Right cardiac atrium (tissue), 5 donors: ENCODE measurements at places on chromosomes 3 and 15. TPM values are rescaled to one million over a fixed set of nuclear protein-coding genes. Genes with fewer than 3 reads are reported as not detected.

DNA sequence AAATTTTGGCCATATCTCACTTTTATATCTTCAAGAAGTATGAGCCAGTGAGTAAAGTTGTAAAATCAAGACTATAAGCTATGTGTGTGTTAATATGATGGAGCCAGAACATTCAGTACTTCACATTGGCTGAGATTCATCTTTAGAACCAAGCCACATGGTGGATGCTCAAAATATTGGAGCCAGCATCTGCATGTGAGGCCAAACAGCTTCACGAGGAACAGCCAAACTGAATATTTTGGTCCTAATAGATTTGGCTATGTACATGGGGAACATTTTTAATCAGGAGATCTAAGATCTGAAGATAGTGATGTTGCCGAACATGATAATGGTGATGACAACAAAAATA lies 1089.8 kb downstream of the TUSC7 start:
- no peak for DNase-seq

ZNF860 gene
- total RNA-seq = 0.34 TPM

DNA sequence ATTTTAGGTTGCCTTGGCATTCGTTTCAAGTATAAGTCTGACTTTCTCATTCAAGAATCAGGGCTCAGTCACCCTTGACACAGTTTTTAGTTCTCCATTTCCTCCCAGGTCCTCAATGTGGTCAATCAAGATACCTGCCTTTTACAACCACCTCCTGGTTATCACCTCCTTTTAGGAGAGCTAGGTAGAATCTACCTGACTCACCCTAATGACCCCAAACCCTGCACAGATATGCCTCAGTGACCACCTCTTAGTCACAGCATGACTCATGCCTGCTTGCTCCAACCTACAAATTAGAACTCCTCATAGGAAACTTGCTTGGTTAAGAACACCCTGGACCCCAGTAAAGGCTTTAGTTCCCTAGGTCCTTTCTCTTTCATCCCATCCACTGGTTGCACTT lies 22.5 kb downstream of the DMXL2 start:
- no peak for DNase-seq

DNA sequence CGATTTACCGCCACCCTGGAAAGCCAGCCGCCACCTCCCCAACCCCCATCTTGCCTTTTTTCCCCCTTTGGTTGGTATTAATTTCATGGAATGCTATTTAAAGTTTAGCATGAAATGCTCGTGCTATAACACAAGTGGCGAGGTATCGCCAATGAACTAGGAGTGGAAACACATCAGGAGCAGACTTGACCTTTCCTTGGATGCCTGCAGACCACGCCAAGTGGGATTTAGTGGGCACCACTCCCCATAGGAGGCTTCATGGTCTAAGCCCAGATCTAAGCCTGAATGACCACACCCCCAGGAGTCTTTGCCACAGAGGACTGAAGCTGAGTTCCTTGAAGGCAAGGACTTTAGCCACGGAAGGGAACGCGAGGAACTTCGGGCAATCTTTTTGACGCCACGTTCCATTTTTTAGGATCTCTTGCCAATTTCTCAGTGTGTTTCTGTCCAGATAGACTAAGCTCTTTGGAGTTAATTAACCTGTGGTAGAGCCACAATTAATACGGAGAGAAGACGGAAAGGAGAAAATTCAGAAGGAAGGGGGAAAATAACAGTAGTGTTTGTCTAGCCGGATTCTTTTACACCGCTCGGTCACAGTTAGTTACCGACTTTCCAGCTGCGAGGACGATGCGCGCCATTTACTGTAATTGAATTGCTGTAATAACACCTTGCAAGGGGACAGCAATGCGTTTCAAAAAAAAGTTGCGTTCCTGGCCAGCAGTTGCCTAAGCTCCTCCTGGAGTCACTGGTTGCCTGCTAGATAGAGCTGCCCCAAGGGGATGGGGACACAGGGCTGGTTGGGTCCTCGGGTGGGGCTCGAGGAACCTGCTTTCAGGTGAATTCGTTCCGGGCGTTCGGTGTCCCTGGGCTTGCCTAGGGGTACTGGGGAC lies 37.1 kb downstream of the NR2F2 start:
- no peak for DNase-seq

SOX14 gene
- not detected for total RNA-seq

DNA sequence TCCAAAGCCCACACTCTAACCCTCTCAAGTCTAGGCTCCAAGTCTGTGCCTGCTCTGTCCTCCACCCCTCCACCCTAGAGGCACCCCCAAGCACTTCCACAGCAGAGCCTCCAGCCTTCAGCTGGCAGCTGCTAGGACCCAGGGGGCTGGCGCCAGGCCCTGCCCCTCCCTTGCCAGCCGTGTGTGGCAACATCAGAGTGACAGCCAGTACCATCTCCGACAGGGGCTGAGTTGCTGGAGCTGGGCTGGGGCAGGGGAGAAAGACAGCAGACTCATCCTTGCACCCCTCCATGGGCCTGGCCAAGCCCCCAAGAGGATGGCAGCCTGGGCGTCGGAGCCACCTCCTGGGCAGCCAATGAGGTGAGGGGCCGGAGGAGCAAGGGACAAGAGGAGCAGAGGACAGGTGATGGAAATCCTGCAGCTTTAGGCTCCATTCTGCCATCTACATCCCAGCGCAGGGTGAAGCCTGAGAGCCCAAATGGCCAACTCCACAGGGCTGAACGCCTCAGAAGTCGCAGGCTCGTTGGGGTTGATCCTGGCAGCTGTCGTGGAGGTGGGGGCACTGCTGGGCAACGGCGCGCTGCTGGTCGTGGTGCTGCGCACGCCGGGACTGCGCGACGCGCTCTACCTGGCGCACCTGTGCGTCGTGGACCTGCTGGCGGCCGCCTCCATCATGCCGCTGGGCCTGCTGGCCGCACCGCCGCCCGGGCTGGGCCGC lies at the start of gene GPR62:
Gene GPR62 (plus strand): TSS at position 207 of the 718 bp plus-strand sequence. CDS start 272 bp downstream, at position 479.
- no peak for DNase-seq

- no peak for DNase-seq
These were observed 101.0 kb downstream of the CBLB start for GRCh38 chr3:105767776-105768175.

EBLN2 gene
- 1.2 TPM for total RNA-seq
